ENCODE measurements at places on chromosomes 12 and 14.

DNA sequence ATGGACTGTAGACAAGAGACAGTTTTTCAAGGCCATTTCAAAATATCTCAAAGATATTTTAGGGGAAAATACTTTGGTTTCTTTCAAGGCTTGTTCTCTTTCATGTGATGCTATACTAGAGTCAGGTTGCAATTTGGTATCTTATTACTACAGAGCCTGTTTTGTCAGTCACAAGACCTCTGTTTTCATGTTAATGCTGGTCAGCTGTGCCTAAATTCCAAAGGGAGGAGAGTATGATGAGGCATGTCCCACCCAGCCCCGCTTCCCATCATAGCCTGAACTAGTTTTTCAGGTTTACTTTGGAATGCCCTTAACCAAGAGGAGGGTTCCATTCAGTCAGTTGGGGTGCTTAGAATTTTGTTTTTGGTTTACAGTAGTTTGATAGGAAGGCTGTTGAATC, 52.6 kb downstream of the GPHB5 start:
- no peak for DNase-seq

DNA sequence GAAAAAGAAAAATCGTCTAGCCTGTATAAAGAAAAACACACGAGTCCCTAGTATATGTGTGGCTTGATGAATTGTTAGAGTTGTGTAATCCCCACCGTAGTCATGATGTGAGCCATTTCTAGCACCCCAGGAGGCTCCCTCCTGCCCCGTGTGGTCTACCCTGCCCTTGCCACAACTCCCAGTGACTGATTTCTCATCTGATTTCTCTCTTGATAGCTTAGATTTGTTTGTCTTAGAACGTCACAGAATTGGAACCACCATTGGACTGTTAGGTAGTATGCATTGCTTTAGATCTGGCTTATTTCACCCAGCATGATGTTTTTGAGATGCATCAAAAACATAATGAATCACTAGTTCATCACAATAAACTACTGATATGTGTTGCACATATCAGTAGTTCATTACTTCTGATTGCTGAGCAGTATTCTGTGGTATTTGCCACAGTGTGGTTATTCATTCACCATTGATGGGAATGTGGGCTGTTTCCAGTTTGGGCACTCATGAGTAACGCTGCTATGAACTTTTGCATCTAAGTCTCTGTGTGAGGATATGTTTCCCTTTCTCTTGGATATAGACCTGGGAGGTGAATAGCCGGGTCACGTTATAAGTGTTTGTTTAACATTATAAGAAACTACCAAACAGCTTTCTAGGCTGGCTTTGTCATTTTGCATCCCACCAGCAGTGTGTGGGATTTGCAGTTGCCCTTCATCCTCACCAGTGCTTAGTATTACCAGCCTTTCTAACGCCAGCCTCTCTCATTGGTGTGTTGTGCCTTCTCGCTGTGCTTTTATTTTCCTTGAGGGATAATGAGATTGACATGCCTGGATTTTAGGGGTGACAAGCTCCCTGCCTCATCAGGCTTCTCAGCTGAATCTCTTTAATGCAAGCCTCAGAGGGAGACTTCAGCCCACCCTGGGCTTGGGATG, 31.9 kb upstream of the NCOR2 start:
- DNase-seq, result peak; percentile 55

DNA sequence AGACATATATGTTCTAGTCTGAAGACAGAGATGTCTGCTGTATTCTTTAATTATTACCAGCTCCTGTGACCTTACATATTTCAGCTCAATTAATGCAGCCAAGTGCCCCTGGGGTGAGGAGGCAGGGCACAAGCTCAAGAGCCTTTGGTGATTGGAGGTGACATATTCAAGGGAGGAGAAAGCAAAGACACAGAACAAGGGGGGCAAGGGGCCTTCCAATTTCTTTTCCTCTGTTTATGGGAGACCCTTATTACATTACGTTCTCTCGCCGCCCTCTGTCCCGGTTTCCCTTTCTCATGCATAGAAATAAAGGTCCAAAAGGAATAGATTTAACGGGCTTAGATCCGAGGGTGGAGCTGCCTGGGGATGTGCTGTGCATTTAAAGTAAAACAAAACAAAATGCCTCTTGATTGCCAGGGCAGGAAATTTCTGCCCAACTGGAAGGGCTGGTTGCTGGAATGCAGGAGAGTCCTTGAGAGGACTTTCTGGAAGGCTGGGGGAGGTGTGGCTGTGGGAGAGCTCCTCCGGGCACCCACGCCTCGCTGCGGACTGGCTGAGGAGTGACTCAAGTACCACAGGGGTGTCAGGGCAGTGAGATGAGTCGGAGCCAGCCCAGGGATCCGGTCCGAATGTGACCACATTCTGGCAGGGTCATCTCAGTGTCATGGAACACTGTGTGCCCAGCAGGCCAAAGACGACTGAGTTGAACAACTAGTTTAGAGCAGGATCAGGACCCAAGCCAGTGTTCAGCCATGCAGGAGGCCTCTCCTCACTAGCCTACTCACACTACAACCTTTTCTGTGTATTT, 32.1 kb upstream of the GSG1 start:
- peak; percentile 87 for DNase-seq

- DNase-seq, result peak; percentile 22
Observed at GRCh38 chr12:65728848-65729793, 95.2 kb upstream of the HMGA2 start.

DNA sequence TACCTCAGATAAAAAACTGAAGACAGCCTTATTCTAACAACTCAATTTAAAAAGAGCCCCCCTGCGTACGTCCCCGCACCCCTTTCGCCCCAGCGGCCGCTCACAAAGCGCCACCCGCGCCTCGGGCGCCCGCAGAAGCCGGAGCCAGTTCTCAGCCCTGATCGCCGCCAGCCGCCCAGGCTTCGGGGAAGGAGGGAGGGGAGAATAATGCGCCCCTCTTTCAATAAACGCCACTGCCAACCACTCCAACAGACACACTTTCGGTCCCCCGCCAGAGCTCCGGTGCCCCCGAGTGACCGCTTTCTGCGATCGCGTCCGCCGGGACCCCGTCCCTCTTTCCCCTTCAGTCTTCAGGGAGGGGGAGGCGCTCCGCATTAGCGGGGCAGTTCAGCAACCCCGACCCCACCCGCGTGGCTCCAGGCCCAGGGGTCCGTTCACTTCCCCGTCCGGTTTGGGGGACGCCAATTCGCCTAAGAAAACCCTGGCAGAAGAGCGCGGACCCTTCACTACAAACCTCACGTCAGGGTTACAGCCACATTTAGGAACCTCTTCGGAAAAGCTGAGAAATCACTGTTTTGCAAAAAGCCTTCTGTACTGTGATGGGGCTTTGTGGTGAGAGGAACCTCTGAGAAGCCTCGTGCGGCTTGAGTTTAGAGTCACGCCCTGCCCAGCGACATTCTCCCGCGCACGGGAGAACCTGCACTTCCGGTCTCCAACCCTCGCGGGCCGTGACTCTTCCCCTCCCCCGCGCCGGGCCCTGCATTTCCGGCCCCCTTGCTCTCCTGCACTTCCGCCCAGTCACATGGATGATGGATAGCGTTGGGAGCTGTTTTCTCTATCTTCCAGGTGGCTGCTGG, 18.7 kb downstream of the FOXG1 start:
- peak; percentile 29 for DNase-seq

- DNase-seq, result peak; percentile 78
Observed at GRCh38 chr12:28191051-28192048, 1.1 kb downstream of the CCDC91 start.

GRCh38 chr14:98926801-98927200, 345.2 kb downstream of the BCL11B start:
- DNase-seq, result no peak

GRCh38 chr12:51714666-51715065, 123.6 kb downstream of the SCN8A start:
- DNase-seq, result peak; percentile 5

DNA sequence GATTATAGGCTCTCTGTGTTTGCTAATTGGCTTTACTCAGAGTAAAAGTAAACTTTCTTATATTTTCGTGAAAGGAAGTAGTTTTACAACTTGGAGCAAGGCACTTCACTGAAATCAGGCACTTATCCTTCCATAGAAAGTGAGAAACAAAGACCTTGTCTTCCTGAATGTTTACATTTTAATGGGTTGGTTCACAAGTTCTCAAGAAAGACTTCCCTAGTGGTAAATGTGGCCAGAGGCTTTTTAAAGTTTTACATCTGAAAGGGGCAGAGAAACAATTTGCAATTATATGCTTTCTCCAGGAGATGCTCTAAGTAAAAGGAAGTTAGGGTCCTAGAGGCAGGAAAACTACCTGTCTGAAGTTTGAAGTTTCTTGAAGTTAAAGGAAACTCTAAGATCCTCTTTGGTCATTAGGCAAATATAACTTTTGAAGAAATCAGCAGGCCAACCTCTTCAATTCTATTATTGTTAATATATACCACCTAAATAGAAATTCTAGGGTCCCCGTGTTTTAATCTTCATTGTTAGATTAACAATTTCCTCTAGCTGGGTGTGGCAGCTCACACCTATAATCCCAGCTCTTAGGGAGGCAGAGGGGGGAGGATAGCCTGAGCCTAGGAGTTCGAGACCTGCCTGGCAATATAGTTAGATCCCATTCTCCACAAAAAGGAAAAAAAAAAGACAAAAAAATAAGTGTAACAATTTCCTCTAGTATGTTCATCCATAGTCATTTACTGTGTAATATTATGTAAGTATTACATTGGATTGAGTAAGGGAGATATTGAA, 644.9 kb upstream of the FOXG1 start:
- no peak for DNase-seq
